Activated CD8-positive, alpha-beta memory T cell treated with anti-CD3 and anti-CD28 coated beads for 1 hour (primary cell): ENCODE measurements at places on chromosomes 13 and 19.

- no peak for DNase-seq
Measured at GRCh38 chr13:23701636-23702035, 131.4 kb downstream of the TNFRSF19 start.

DNA sequence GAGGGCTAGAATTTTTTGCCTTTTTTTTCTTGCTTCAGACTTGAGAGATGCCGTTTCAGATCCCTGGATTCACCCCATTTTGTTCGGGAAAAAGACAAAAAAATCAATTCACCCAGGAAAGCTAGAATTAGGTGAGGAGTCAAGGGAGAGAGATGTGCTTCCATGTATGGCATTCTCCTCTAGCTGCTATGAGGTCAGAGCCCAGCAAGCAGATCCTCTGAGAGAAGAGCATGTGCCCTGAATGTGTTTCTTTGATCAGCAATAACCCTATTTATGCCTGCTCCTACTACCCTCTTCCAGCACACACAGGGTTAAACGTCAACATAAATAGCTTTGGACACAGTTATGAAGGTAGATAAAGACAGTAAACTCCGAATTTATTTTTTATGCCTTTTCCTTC lies 53.6 kb downstream of the NDFIP2 start:
- no peak for DNase-seq

GRCh38 chr19:32916969-32917615 lies 47.5 kb upstream of the SLC7A9 start:
- DNase-seq = no peak

GRCh38 chr13:40379794-40380578 lies 286.5 kb downstream of the FOXO1 start:
- no peak for DNase-seq

- DNase-seq = no peak
Measured at GRCh38 chr13:109715902-109716301, 70.5 kb downstream of the IRS2 start.

GRCh38 chr19:7575434-7576040 lies 20.1 kb upstream of the CAMSAP3 start:
- no peak for DNase-seq

- no peak for DNase-seq
Measured at GRCh38 chr19:1846517-1847204, 1.6 kb downstream of the REXO1 start.

- no peak for DNase-seq
Measured at GRCh38 chr13:110306340-110306959, 507 bp downstream of the COL4A1 start.

DNA sequence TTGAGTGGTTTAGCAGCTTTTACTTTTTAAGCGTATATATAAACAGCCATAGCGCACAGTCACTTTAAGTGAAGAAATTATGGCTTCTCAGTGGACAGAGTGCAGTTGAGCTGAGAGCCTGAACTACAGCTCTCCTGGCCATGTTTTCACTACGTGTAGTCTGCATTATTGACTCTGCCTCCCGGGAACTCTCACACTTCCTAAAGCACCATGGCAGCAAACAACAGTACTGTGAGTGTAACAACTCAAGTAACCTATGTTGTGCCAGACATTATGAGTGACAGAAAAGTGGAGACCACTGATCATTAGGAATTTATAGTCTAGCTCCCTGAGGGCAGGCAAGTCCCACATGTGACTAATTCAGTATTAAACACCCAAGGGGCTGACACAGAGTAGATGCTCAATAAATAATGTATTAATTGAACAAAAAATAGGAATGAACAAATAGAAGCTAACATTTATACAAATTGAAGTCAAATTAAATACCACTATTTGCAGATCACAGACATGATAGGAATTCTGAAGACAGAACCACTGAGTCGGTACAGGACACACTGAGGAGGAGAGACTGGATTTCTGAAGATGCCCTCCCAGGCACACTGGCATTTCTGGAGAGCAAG lies 19.7 kb downstream of the EFNB2 start:
- no peak for DNase-seq

GRCh38 chr13:37277007-37277406 lies 171.5 kb upstream of the CSNK1A1L start:
- no peak for DNase-seq

GRCh38 chr13:95349267-95349666 lies 48.0 kb upstream of the ABCC4 start:
- no peak for DNase-seq

GRCh38 chr13:48573213-48574007 lies 40.5 kb upstream of the RCBTB2 start:
- DNase-seq = no peak

- DNase-seq = no peak
Measured at GRCh38 chr19:12783849-12784393, 7.4 kb upstream of the JUNB start.

GRCh38 chr19:29576761-29577648 lies 29.1 kb upstream of the POP4 start:
- DNase-seq = no peak

GRCh38 chr13:41061914-41062837 lies 867 bp downstream of the WBP4 start:
- no peak for DNase-seq

- no peak for DNase-seq
Measured at GRCh38 chr19:4431296-4431695, 26.3 kb downstream of the UBXN6 start.

DNA sequence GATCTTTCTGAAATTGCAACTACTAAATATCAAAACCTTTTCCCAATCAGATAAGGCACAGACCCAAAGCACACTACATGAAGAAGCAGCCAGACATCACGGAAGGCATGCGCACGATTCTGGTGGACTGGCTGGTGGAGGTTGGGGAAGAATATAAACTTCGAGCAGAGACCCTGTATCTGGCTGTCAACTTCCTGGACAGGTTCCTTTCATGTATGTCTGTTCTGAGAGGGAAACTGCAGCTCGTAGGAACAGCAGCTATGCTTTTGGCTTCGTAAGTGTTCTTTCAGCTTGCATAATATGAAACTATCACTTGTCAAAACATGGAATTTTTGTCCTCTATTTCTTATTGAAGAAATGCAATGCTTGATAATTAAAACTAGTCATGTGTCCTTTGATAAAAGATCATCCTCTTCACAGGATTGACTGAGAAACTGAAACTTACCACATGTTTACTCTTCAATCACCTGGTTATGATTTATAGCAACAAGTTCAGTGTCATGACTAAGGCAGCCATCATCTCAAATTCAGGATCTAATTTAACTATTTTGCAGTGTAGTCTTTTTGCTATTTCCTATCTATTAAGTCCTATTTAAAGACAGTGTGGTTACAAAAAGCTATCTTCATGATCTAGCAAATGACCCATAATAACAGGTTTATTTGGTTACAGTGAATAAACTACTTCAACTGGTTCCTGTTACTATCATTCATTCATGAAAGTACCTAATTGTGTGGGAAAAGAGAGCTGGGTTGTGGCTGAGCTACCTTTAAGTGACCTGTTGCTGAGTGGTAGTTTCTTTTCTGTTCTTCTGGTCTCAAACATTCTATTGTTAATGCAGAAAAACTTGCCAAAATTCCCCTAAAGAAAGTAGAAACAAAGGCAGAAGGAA lies 6.5 kb downstream of the CCNA1 start:
- no peak for DNase-seq

DNA sequence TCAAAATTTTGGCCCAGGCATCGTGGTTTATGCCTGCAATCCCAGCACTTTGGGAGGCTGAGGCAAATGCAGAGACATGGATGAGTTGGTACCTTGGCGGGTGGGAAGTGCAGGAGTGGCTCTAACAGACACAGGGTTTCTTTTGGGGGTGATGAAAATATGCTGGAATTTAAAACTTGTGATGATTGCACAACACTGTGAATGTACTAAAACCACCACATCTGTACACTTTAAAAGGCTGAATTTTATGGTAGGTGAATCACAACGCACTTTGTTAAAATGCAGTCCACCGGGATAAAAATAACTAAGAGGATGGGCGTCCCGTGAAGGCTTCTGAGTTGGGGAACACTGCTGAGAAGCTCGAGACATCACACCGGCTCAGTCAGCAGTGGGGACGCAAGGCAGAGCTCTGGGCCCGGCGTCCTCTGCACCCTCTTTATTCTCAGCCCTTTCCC lies 47.1 kb downstream of the MLLT1 start:
- no peak for DNase-seq

DNA sequence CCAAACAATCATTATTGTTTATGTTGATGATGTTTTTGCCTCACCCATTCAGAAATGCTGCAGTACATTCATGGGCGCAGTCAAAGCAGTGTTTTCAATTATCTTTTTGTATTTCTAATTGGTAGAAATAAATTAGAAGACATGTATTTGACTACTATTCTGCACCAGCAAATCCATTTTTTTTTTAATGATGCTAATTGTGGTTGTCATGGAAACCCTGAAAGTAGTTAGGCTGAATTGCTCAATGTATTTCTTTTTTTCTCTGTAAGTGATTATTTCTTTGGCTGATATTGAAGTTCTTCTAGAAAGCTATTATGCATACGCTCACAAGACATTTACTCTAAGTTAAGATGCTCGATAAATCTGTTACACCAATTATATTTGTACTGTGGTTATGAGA lies 101.2 kb downstream of the RFC3 start:
- no peak for DNase-seq

DNA sequence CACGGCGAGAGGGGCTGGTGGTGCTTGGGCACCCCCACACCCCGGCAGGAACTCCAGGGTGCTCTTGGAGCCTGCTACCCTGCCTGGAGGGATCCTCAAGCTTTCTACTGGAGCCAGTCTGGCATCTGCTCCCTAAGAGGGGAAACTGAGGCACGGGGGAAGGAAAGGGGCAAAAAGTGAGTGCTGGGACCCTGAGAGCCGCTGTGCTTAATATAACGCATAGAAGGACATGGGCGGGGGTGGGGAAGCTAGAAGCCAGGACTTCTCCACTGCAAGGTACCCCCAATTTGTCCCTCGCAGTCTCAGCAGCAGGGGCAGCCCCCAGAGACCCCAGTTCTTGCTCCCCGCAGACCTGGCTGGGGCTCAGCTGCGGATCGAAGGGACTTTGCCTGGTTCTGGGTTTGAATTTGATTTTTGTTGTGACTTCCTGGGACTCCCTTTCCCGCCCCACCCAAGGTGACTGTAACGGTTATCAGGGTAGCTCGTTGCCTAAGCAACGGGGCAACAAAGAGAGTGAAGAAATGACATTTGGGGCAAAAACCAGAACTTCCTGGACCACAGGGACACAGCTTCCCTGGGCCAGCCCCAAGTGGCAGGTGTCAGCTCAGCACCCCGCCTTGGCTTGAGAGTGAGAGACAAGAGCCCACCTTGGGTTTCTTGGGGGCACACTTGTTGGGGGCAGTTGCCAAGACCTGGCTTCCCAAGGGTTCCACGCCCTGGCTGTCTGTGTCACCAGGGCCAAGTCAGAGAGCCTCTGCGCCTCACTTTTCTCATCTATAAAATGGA lies 638 bp downstream of the ADGRE5 start:
- DNase-seq = peak; percentile 51

DNA sequence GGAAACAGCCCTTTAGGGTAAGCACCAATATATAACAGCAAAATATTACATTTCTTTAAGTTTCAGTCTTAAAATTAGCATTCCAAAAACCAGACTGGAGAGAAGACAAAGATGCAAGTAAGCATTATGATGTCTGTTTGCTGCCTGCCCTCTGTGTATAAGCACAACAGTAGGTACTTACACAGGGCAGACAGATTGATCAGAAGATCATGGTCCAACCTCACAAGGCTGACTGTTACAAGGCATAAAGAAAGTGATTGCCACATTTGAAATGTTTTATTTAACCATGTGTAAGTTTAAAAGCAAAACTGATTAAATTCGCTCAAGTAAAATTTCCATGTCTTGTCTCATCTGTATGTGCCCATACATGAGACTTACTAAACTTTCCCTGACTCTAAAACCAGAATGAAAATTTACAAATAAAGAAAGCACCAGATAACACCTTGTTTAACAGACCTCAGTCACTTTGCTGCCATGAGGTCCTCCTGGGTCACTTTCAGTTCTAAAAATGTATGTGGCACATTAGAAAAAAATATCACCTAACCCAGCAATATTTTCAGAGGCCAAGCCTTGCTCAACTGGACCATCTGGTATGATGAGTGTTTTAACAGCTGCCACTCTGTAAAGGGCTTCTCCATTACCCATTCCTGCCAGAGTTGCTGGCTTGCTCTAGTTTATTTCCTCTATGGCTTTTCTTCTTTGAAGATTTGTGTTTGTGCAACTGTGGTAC lies 297.0 kb downstream of the RBM26 start:
- DNase-seq = no peak
